ENCODE measurements at places on chromosomes 3 and 15.
A peak's percentile ranks its signal among the peaks of the same experiment; 100 is the strongest.

DNA sequence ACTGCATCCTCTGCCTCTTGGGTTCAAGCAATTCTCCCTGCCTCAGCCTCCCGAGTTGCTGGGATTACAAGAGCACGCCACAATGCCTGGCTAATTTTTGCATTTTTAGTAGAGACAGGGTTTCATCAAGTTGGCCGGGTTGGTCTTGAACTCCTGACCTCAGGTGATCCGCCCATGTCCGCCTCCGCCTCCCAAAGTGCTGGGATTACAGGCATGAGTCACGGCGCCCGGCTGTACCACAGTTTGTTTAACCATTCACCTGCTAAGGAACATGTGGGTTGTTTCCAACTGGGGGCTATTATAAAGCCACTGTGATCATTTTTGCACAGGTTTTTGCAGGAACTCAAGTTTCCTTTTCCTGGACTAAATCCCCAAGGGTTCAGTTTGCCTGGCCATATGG, 123.2 kb upstream of the RAP2B start:
- DNase-seq: no peak

DNA sequence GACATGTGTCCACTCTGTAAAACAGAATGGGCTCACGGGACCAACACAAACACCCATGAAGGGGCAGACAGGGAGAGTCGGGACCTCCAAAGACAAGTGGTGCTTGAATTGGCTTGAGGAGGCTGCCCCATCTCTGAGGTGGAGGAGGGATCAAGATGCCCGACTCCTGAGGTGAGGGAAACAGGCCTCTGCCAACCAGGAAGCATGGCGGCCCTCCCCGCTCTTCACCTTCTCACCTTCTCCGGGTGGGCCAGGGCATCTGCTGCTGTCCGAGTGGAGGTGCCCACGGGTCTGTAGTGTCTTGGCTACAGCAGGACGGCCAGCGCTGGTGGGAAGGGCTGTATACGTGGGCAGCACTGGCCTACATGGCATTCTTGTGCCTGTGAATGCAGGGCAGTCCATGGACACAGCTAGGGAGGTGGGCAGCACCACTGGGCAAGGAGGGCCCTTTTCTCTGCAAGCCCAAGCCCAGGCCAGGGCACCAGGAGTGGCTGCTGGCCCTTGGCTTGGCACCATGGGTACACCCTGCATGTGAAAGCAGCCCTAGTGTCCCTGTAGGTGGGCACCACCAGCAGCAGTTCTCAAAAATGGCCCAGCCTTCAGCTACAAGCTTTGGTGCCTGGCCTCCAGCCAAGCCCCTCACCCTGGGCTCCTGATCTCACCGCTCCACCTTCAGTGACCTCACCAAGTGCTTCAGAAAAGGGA, 79.4 kb downstream of the SNRK start:
- no peak for DNase-seq

GRCh38 chr15:70826634-70827033, 27.3 kb downstream of the LARP6 start:
- peak; percentile 29 for DNase-seq

DNA sequence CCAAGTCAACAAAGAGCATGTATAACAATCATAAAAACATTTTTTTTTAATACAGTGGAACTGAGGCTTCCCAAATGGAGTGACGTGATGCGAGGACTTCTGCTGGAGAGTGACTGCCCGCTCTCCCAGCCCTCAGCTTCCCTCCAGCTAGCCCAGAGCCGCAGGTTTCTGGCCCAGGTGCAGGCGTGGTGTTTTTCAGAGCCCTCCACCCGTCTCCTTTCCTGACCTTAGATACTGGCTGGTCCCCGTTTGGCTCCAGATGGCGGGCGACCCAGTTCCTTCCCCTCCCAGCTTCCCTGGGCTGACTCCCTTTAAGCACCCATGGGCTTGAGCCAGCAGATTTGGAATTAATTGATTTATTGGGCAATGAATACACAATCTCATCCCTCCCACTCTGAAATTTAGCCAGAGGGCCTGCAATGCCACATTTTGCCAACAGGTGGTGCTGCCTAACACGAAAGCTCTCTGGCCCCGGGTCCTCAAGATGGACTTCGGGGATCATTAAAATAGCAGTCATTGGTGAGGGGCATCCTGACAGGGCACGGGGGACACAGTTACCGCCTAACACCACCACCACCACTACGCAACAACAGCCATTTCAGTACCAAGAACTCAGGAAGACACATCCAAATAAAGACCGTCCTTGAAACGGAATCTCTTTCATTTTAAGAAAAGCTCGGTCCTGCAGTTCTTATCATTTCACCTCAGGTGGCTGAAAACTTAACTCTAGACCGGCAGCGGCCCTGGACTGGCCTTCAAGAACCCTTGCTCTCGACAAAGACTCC, 47.5 kb upstream of the MUC4 start:
- peak; percentile 86 for DNase-seq

GRCh38 chr3:25354071-25354470, 74.0 kb upstream of the RARB start:
- no peak for DNase-seq
